ENCODE measurements at places on chromosomes 16 and 17.

GRCh38 chr17:8698162-8698971 lies 46.3 kb downstream of the CCDC42 start:
- DNase-seq: no peak

- DNase-seq: no peak
Measured at GRCh38 chr16:8660841-8661301, 13.5 kb upstream of the ABAT start.

- no peak for DNase-seq
Measured at GRCh38 chr16:69351309-69352027, at the start of gene TMED6. Gene TMED6 (minus strand): TSS chr16:69351786. CDS start chr16:69351753, 33 bp downstream.

GRCh38 chr16:1078579-1079021 lies 6.1 kb downstream of the SSTR5 start:
- no peak for DNase-seq

DNA sequence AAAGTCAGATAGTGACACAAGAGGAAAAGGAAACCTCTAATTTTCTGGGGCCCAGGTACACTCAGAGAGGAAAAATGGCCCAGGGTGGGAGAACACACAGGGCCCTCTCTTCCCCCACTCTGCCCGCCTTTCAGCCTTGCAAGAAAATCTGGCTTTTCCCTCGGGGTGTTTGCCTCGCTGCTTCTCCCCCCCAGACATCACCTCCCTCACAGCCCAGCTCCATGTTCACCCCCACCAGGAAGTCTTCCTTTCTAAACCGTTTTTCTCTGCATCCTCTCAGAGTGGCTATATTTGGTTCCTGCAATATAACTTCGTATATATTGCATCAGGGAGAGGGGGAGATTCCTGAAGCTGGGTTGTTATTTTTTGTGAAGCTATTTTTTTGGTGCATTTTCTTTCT lies 27.3 kb downstream of the RPRML start:
- no peak for DNase-seq

Measured in AG09319 (cell line).